Cortex of kidney (tissue), 1 donor: ENCODE measurements at places on chromosomes 11 and 22.

DNA sequence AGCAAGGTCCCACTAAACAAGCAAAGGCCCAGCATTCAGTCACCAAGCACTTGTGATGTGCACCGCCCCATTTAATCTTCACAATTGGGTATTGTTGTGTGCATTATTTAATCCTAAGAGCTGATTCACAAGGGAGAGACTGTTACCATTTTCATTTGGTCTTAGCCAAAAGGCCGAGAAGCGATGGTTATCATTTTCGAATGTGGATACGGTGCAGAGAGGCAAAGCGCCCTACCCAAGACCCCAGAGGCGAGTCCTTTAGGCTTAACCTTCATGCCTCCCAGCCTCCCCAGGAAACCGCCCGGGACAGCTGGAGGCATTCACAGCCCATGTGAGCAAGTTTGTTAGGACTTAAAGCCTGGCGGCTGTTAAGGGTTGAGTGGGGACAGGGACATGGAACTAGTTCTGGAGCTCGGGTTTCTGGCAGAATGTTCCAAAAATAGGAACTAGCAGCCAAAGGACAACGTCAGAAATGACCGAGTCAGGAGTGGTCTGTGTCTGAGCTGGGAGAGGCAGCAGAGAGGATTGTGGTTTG lies 13.0 kb upstream of the UPK3A start:
- no peak for DNase-seq

DNA sequence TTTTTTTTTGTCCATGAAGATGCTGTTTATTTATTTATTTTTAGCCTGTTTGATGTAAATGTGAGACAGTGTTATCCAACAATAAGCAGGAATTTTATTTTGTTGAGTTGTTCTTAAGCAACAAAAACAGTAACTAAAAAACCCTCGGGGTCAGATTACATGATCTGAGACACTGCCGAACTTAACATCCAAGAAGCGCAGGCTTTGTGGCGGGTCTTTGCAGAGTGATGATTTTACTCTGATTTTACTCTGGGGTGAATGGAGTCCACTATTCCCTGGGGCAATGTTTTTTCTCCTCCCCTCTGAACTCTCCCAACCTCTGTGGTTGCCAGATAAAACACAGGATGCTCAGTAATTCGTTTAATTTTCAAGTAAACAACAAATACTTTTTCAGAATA lies 450.1 kb upstream of the B3GAT1 start:
- DNase-seq, result no peak

GRCh38 chr22:43731988-43732387 lies 80.1 kb downstream of the EFCAB6 start:
- no peak for DNase-seq

DNA sequence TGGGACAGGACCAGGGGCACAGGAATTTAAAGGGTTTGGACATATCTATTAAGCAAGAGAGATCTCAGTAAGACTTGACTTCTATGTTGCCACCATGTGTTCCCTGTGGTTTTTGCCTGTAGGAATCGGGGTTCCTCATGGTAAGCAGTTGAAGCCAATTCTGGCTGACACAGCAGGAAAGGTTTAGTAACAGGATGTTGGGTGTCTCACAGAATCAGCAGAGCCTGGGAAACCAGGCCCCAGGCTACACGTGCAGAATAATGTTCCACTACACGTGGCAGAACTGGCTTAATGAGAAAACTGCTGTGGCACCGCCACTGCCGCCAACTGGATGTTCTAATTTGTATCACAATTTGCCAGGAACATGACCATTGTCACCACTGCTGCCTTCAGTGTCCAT lies 264.6 kb upstream of the PLET1 start:
- DNase-seq, result no peak

- peak; percentile 32 for DNase-seq
These were observed 237.4 kb downstream of the TTC28 start for GRCh38 chr22:28442264-28442710.

GRCh38 chr22:29479417-29480261 lies at the start of gene NEFH:
TSS of gene NEFH (plus strand) at chr22:29480218. CDS start at chr22:29480263, 45 bp downstream.
- no peak for DNase-seq

GRCh38 chr11:117750916-117751662 lies 45.9 kb downstream of the DSCAML1 start:
- DNase-seq, result no peak

GRCh38 chr11:70323806-70324205 lies 53.3 kb downstream of the PPFIA1 start:
- DNase-seq, result no peak

DNA sequence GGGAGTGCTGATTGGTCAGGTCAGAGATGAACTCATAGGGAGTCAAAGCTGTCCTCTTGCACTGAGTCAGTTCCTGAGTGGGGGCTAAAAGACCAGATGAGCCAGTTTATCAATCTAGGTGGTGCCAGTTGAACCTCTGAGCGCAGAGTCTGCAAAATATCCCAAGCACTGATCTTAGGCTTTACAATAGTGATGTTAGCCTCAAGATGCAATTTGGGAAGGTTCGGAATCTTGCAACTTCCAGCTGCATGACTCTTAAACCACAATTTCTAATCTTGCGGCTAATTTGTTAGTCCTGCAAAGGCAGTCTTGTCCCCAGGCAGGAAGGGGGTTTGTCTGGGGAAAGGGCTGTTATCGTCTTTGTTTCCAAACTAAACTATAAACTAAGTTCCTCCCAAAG lies 92.3 kb upstream of the PARVA start:
- no peak for DNase-seq

GRCh38 chr11:106581399-106581798 lies 436.9 kb downstream of the GUCY1A2 start:
- DNase-seq, result no peak

DNA sequence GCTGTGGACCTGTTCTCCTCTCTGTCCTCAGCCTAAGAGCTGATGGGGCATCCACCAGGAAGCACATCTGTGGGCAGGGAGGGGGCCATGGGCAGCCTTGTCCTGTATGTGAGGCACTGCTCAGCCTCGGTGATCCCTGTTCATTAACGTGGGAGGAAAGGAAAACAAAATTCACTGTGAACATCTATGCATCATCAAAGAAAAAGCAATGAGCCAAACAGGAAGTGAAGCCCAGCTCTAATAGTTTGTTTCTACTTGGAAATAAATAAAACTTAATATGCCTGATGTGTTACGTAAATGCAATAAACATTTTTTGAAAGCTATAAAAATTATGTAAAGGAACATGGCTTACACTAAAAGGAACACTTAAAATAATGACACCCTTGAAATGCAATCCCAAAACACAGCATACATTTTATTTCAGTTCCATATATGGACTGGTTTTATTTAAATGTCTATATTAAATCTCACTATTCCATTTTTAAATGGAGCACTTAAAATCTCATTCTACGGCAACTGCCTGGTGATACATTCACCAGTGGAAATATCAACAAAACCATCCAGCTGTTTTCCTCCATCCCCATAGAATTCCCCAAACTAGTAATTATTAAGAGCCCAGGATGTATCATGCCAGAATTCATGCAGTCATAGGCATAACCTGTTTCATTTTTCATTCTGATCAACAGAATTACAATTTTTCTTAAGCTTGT lies 78.3 kb downstream of the ZNF280B start:
- DNase-seq, result no peak

DNA sequence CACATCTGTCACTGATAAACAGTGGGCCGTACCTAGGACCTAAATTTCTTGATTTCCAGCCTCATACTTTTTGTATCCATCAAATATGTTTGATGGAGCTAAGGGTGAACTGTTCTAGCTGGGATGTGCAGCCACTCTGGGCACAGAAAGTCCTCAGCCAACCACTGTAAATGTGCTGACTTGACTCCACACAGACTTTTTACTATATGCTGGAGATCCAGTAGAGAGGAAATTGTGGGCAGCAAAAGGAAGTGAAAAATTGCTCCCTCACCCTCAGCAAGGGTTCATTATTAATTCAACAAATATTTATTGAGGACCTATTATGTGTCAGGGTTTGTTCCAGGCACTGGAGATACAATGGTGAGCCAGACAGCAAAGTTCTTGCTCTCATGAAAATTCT lies 54.2 kb upstream of the AMPD3 start:
- DNase-seq, result no peak

GRCh38 chr11:13160346-13160745 lies 117.2 kb upstream of the BMAL1 start:
- no peak for DNase-seq

DNA sequence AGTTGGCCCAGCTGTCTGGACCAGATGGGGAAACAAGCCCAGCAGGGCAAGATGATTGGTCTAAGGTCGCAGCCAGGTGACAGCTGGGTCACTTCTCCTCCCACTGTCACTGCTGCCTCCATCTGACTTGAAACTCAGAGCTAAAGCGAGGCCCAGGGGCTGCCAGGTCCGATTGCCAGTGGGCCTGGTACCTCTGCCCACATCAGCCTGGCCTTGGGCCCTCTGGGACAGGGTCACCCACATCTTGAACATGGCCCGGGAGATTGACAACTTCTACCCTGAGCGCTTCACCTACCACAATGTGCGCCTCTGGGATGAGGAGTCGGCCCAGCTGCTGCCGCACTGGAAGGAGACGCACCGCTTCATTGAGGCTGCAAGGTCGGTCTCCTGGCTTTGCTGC lies 5.8 kb downstream of the SSH3 start:
- no peak for DNase-seq

GRCh38 chr11:72582206-72583176 lies 91.7 kb downstream of the PDE2A start:
- DNase-seq, result no peak

- no peak for DNase-seq
These were observed 34.6 kb downstream of the CYTH4 start for GRCh38 chr22:37316875-37317371.

GRCh38 chr11:7300281-7300680 lies 48.6 kb downstream of the SYT9 start:
- DNase-seq, result no peak

DNA sequence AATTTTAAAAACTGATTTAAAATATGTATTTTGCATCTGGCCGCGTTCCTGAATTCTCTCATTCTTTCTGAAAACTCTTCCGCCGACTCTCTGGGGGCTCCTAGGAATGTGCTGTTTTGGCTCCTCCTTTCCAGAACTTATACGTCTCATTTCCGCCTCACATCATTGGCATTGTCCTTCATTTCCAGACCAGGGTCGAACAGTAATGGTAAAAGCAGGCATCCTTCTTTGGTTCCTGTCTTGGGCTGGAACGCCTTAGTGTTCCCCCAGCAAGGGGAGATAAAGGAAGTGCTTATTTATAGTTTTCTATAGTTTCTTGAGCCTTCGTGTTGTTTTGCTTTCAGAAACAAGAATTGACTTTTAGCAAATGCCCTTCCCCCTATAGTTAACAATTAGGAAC lies 10.9 kb upstream of the TNNT3 start:
- DNase-seq, result no peak

GRCh38 chr11:105344938-105345337 lies 205.4 kb upstream of the CARD18 start:
- DNase-seq, result no peak

GRCh38 chr11:73393011-73393380 lies 16.8 kb downstream of the RELT start:
- no peak for DNase-seq

GRCh38 chr22:43923631-43924464 lies at the start of gene PNPLA3:
TSS of gene PNPLA3 (plus strand) at chr22:43923805. CDS start at chr22:43923912, 107 bp downstream.
- DNase-seq, result no peak

- no peak for DNase-seq
These were observed 16.0 kb downstream of the TRPM5 start for GRCh38 chr11:2428322-2428795.
